ENCODE measurements at places on chromosomes 7 and 10.

GRCh38 chr10:89431977-89432376 is 17.6 kb downstream of the IFIT5 start:
- no peak for DNase-seq

- DNase-seq: no peak
These were observed 29.4 kb upstream of the PNLIPRP3 start for GRCh38 chr10:116398224-116398623.

GRCh38 chr7:112635742-112636141 is 154.5 kb downstream of the TMEM168 start:
- DNase-seq: no peak

GRCh38 chr7:128032605-128033235 is 1.5 kb upstream of the LRRC4 start:
- DNase-seq: no peak

GRCh38 chr10:97407211-97407951 is 6.2 kb upstream of the RRP12 start:
- DNase-seq: no peak

DNA sequence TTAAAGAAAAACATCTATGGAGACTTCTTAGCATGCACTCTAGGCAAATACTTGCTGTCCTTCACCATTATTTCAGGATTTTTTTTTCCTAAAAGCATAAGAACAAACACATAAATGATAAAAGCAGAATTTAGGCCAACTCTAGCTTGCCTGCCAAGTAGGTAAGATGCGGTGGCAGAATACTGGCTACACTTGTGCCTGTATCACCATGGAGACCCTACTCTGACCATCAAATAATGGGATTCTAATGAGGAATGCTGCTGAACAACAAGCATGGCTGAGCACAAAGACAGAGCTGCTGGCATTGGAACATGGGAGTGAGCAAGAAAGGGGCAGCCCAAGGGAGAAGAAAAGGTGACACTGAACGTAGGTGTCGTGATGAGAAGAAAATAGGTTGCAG is 18.5 kb upstream of the TAS2R40 start:
- DNase-seq: no peak

DNA sequence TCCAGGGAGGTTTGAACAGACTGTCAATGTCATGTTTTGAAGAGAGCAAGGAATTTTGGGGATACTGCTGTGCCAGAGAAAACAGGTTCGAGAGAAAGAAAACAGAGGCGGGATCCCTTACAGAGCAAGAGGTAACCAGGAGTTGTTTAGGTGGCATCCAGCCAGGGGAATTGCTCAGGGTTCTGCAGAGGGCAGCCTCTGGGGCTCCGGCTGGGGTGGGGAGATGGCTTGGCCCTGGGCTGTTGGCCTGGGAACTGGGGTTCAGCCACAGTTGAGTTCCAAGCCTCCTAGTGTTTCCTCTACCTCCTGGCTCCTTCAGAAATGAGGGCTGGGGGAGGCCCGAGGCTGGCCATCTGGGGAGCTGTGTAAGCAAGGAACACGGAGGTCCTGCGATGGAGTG is 68.0 kb downstream of the CAMK1D start:
- no peak for DNase-seq

GRCh38 chr10:76779796-76780301 is 857.8 kb downstream of the KCNMA1 start:
- no peak for DNase-seq

GRCh38 chr7:1925349-1925748 is 255.3 kb downstream of the ELFN1 start:
- no peak for DNase-seq

- DNase-seq: no peak
These were observed 565.5 kb downstream of the PARD3 start for GRCh38 chr10:34249634-34250033.

GRCh38 chr7:51314726-51315125 is 1.9 kb downstream of the COBL start:
- DNase-seq: no peak

DNA sequence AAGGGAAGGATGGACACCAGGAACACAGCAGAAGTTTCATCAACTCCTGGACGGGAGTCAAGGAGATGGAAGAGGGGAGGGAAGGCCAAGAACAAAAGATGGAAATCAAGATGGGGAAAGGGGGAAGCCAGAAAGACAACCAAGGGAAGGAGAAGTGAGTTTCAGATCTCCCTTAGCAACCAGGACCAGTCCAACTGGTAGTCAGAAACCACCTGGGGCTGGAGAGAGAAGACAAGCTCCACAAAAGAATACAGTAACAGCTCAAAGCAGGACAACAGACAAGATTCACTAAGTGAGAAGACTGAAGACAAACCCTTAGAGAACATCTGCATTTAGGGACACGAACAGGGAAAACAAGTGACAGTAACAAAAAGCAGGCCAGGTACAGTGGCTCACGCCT is 30.6 kb downstream of the CDCA7L start:
- no peak for DNase-seq

GRCh38 chr7:37558320-37559096 is 109.8 kb upstream of the ELMO1 start:
- no peak for DNase-seq

GRCh38 chr10:86285136-86285790 is 81.3 kb downstream of the GRID1 start:
- no peak for DNase-seq

DNA sequence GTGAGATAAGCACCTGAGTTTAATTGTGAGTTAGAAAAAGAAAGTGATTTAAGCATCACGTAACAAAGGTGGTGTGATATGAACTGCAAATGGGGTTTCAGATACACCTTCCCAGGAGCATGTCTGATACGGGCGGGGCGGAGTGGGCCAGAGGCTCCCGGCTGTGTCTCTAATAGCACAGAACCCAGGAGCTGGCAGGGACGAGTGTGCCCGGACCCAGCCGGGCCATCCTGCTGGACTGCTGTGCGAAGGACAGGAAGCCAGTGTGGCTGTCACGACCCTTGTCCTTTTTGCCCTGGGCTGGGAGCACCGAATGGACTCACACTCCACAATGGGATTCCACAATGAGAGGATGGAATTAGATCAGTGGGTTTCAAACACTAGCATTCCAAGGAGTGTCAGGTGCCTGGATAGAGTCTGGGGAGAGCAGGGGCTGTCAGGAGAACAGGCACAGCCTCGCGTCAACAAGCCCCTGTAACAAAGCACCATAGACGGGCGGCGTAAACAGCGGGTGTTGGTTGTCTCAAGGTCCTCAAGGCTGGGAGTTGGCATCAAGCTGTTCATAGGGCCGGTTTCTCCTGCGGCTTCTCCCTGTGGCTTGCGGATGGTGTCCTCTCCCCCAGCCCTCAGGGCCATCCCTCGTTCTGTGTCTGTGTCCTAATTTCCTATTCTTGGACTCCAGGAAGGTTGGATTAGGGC is 242.6 kb upstream of the PITRM1 start:
- DNase-seq: no peak

DNA sequence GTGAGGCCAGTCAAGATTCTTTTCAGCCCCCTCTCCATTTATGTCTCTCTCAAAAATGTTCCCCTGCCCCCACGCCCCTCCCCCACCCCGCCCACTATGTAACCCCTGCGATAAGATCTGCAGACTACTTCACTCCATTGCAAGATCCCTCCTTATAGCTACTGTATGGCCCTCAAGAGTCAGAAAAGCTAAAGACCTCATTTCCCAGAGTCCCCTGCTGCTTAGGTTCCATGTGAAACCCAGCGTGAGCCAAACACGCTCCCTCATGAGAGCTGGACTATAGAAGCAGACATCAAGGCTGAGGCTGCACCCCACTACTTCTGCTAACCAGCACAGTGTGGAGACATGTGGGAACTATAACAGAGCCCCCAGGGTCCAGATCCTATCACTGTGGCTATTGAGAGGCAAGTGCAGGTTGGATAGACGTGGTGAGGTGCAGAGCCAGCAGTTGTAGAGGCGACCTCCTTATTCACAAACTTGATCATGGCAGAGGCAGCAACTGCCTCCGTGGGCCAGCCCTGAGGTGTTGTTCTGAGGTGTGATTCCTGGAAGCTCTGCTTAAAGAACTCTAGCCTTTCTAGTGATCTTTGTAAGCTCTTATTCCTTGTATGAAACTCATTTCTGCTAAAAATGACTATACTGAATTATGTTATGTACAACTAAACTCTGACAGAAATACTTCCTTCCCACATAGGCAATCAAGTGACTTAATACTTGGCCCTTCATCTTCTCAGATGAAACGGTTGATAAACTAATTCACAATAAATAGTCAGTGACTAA is 117.0 kb upstream of the ARID5B start:
- DNase-seq: no peak

DNA sequence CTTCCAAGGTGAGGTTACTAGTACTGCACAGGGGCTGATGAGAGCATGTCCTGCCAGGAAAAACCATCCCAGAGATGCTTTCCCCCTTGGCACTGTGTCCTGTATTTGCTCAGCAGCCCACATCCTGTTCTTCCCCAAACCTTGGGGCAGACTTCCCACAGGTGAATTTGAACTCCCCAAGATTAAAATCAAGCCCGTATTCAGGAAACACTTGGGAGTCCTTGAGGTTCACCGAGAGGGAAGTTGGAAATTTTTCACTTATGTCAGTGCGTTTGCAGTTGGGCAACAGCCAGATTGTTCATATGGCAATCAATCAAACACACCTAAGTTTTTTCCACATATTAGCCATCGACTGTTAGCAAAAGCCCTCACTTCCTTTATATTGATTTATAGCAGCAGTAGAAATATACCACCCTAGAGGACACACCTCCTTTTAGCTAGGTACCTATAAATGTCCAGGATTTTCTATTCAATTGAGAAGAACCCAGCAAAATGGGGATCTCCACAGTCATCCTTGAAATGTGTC is at the start of gene DMBT1:
DMBT1 (plus strand) TSS at position 476 of the 526 bp plus-strand sequence; CDS start at position 493, 17 bp downstream.
- no peak for DNase-seq

DNA sequence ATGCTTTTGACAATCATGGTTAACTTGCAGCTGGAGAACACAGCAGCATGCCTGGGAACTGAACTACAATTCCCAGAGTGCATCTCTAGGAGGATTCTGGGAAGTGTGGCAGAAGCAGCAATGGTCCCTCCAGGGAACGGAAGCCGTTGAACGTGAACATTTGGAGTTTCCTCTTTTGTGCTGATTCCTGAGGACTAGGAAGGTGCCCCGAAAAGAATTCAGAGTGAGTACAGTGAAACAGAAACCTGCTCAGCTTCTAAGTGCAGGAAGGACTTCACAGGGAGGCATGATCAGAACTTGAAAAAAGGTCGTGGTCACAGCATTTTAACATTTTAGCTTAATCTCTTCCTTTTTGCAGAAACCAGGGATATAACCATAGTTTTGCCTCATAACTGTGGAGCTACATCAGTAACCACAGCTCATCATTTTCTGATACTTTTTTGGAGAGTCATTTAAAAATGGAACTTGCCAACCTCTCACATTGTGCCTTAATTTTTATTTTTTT is at the start of gene NUDT13:
NUDT13 (plus strand) TSS at position 111 of the 505 bp plus-strand sequence. CDS start 3,911 bp downstream, outside the sequence.
- DNase-seq: peak; percentile 52

DNA sequence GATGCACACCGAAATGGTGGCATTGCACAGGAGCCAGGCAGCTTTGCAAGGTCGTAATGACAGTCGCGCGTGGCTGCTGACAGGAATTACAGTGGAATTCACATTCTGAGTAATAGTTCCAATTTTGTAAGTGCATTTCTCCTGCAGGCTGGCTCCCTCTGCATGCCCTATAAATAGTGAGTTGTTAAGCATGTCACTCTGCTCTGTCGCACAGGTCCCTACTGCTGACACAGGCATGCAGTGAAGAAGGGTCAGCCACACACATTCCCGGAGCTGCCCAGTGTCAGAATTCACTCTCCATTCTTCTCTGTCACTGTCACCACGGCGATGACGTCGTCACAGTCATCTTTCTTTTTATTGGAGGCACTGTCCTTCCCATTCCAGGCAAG is 49.2 kb upstream of the SHH start:
- DNase-seq: no peak

DNA sequence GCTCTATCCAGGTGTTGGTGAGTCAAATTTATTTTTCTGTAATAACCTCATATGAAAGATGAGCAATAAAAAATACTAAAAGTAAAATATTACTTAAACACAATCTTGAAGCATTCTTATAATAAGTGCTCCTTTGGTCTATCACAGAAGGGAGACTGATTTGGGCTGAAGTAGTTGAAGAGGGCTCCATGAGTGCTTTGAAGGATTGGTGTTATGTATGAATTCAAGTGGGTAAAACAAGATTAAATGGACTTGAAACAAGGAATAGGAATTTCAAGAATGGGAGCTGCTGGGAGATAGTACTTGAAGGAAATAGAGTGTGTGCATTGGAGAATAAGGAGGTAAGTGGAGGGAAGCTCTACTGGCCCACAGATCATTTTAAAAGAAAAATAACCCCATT is 7.3 kb upstream of the OR2A2 start:
- DNase-seq: no peak

DNA sequence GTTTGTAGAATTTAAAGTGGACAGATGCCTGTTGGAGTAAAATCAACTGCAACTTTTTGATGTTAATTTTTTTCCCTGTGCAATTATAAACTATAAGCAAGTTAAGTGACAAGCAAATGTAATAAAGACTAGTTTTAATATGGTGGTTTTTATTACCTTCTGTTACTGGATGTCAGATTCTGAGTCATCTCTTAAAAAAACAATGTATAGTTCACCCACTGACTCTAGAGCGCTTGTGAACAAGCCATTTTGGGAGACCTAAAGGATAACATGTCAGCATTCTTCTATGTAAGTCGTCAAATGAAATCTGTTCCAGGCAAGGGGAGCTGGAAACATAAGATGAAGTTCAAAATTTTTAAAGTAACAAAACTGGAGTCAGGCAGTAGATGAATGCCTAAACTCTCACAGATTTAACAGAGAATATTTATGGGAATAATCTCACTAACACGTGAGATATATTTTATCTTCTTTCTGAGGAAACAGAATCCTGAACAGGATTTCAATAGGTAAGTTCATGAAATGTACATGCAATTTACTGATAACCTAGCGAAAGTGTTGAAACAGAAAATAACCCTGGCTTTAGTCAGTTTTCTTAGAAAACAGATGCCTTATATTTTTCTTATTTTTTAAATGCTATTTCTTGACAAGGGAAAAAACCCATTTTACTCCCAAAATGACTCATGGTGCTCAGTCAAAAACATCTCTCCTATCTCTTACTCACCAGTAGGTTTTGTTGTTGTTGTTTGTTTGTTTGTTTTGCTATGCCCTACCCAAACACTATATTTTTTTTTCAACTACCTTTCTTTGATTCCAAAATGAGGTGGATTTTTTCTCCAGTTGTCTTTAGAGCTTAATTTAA is 91.7 kb downstream of the SLC39A12 start:
- DNase-seq: no peak

- DNase-seq: no peak
These were observed 57.0 kb upstream of the ARL4A start for GRCh38 chr7:12630513-12630819.

DNA sequence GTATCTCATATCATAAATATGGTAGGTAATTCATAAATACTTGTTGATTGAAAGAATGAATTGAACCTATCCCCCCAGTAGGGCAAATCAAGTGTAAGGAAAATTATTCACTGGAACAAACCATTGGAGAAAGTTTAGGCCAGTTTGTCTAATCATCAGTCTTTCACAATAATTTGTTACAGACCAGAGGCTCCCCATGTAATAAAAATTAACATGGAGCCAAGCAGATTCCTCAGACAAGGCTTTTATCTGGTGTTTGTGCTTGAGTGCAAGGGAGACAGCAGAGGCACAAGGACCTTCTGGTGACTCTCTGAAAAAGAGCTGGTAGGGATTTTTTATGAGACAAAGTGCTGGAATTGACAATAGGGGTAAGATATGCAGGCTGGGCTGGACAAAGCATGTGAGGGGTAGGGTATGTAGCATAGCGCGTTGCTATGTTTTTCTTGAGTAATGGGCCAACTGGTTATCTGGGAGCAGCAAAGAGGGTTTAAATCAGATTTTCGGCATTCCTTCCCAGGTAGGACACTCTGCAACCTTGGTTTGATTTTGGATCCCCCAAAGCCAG is 7.8 kb upstream of the PANK1 start:
- no peak for DNase-seq

- DNase-seq: no peak
These were observed 127.6 kb upstream of the CXCL12 start for GRCh38 chr10:44512431-44513022.
